Activated naive CD8-positive, alpha-beta T cell treated with anti-CD3 and anti-CD28 coated beads for 36 hours (primary cell): ENCODE measurements at places on chromosomes 12 and 14.

DNA sequence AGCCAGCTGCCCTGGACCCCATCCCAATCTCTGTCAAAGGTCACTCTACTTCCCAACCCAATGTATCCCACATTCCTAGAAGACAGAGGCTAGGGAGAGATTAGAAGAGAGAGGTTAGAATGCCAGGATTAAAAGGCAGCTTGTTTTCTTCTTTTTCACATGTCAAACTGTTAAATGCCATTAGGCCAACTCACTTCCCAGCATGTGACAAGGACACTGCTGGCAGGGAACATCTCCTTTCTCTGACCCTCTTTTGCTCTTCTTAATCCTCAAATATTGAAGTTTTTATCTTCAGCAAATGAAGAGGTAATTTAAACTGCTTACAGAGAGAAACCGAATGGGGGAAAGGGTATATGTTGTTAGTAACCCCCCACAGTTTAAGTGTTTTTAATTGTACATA, 89.1 kb downstream of the BBS10 start:
- DNase-seq = no peak

DNA sequence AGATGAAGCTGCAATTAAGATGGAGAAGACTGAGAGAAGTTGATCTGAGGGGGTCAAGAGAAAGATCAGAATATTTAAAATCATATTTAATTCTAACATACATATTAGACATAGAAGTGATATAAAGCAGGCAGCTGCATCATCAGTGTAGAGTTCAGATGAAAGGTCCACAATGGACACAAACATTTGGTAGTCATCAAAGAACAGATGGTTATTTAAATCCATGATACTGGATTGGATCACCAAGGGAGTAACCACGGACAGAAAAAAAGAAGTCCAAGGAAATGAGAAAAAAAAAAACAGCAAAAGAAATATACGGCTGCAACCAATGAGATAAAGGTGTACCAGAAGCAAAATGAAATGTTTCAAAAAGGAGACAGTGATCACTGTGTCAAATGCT, 20.1 kb downstream of the NOVA1 start:
- no peak for DNase-seq

- peak; percentile 63 for DNase-seq
Measured at GRCh38 chr12:26126340-26127284, 1.8 kb upstream of the BHLHE41 start.

DNA sequence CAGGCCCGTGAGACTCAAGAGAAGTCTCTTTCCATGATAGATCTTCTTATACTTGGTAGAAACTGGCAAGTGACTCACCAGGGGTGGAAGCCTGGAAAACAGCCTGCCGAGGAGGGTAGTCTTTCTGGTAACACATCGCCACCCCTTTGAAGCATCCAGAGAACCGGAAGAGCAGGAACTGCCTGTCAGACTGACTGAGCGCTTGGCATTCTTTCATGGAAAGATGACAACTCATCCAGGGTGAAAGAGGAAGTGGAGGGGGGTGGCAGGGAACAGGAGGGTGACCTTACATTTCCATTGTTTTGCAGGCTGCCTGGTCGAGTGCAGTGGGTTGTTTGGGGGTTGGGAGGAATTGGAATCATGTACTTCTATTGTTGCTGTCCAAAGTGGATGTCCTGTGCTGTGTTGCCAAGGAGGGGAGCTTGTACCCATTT, 34.5 kb downstream of the PRKCH start:
- peak; percentile 70 for DNase-seq

DNA sequence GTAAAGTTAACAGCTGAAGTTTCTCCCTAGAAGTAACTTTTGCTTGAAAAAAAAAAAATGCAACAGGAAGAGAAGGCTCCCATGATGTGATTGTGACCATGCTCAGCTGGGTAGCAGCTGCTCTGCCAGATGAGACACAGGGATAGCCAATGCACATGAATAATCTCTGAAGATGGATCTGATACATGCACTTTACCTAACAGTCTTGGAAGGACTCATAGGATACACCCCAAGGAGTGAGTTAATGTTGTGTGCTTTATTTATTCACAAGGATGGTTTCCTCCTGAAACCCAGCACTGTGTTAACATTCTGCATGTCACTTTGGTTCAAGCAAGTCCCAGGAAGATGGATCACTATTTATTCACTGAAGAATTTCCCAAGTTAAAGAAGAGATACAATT, 46.5 kb downstream of the NDUFA12 start:
- no peak for DNase-seq

GRCh38 chr12:113208041-113208934, 13.0 kb upstream of the TPCN1 start:
- DNase-seq = peak; percentile 71

GRCh38 chr12:111349748-111350520, 19.0 kb downstream of the PHETA1 start:
- DNase-seq = no peak

DNA sequence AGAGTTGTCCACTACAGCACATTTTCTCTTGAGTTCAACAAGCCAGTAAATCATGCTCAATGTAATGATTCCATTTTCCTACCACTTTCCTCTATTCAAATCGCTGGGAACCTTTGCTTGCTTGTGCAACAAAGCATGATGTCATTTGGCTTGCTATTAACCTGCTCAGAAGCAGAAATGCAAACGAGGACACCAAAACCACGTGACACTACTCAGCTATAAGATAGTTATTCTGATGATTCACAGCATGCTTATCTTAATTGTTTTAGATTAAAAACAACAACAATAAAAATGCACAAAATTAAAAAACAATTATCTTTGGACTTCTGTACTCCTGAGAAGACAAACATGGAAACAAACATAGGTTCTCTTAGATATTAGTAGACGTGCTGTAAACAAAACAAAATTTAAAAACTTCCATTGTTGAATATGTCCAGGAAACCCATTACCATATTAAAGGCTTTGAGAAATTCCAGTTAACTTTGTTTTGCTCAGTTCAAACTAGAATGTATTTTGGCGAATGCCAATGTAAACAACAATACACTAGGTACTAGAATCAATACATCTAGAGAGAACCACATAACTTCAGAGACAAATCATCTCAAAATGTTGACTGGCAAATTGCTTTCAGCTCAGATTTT, 77.5 kb upstream of the KRAS start:
- DNase-seq = no peak

GRCh38 chr12:64883264-64884163, 59.1 kb downstream of the TBC1D30 start:
- DNase-seq = no peak

GRCh38 chr12:27534060-27534764, 10.2 kb downstream of the PPFIBP1 start:
- peak; percentile 53 for DNase-seq

- DNase-seq = no peak
Measured at GRCh38 chr12:105420046-105420445, 89.6 kb downstream of the C12orf75 start.

GRCh38 chr12:49533331-49533730, 5.5 kb upstream of the KCNH3 start:
- no peak for DNase-seq

- DNase-seq = no peak
Measured at GRCh38 chr14:69979882-69980281, 100.7 kb downstream of the SMOC1 start.

- DNase-seq = no peak
Measured at GRCh38 chr12:42893803-42894202, 304.3 kb upstream of the PRICKLE1 start.

GRCh38 chr14:74882103-74882920, 596 bp downstream of the DLST start:
- peak; percentile 63 for DNase-seq

GRCh38 chr12:132279184-132279889, 50.1 kb downstream of the GALNT9 start:
- DNase-seq = no peak

GRCh38 chr12:129305851-129306250, 452.6 kb downstream of the GLT1D1 start:
- no peak for DNase-seq

GRCh38 chr12:92657770-92658169, 45.0 kb upstream of the PLEKHG7 start:
- no peak for DNase-seq

DNA sequence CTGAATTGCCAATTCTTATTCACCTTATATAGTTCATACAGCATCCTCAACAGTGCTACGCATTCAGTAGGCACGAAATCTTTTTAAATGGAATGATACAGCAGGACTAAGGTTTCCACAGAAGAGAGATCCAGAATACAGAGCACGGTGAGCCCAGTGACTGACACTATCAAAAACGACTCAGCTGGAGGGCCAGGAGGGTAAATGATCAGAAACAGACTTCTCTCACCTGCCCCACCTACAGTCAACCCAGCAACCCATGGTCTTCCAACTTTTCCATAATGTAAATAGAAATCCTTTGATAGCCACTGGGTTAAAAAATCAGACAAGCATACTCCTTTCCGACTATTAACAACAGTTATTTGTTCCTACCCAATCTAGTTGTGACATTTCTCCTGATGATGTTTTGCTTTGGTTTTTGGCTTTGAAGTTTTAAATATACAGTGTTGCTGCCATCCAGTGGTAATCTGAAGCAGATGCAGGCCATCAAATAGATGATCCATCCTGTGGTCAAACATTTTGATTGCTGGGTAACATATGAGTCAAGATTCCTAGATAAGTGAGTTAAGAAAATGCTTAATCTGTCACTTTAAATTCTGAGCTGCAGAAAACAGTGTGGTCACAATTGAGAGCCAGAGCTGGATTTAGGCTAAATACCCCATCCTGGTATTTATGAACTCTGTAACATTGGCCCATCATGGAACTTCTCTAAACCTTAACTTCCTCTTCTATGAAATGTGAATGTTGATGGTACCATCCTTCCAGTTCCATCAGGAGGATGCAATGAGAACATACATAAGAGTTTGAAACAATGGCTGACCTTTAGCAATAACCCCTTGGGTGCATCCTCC, 42.0 kb downstream of the GPHB5 start:
- no peak for DNase-seq

- no peak for DNase-seq
Measured at GRCh38 chr12:71474791-71475190, 35.2 kb downstream of the LGR5 start.

DNA sequence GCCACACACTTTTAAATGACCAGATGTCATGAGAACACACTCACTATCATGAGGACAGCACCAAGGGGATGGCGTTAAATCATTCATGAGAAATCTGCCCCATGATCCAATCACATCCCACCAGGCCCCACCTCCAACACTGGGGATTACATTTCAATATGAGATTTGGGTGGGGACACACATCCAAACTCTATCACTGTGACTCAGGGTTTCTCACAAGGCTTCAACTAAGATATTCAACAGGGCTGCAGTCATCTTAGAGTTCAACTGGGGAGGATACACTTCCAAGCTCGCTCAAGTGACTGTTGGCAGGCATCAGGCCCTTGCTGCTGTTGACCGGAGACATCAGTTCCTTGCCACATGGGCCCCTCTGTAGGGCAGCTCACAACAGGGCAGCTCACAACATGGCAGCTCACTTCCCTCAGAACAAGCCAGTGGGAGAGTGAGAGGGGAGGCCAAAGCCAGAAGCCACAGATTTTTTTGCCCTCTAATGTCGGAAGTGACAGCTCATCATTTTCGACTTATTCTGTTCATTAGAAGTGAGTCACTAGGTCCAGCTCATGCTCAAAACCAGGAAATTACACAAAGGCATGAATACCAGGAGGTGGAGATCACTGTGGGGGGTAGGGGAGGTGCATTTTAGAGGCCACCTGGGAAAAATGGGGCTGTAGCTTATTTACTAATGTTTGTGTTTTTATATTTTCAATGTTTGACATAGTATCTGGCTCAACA, 50.8 kb upstream of the PTHLH start:
- no peak for DNase-seq

DNA sequence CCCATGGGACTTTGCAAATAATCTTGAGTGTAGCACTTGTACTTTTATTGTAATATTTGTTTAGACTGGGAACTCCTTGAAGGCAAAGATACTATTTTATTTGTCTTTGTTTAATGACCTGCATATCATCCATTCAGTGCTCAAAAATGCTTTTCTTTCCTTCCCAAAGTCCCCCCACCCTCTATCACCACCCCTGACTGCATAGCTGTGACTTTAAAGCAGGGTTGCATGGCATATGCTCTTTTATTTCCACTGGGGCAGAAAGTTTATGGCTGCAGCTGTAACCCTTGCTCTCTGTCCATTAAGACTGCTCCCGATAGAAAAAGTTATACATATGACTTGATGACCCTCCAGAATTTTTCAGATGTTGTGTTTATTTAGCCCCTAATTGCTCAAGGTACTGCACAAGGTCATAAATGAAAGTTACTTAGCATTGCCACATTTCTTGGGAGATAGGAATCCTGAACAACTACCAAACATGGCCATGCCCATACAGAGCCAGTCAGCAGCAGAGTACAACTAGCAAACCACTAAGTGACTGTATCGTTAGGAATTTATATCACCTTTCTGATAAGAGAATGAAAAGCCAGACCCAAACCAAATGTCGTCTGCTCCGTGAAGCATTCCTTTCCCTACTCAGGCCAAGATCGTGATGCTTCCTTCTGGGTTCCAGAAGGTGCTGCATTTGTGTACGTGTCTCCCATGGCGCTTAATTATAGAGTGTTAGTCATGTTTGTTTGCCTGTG, 114.3 kb downstream of the DIP2B start:
- no peak for DNase-seq

DNA sequence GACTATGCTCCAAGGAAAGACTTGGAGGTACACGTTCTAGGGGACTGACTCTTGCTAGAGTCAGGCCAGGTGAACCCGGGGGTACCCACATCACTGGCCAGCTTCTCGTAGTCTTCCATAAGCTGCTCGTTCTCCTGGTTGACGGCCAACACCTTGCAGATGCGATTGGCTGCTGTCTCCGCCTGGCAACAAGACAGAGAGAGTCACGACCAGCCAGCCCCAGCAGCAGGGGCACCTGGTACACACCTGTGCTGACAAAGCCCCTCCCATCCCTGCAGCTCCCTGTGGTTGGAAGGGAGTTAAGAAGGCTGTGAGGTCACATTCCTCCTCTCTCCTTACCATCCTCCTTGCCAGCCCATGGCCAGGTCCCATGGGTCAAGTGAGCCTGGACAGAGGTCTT, 85.5 kb downstream of the ACTN1 start:
- DNase-seq = no peak

- DNase-seq = no peak
Measured at GRCh38 chr12:115767916-115768315, 509.6 kb downstream of the MED13L start.

DNA sequence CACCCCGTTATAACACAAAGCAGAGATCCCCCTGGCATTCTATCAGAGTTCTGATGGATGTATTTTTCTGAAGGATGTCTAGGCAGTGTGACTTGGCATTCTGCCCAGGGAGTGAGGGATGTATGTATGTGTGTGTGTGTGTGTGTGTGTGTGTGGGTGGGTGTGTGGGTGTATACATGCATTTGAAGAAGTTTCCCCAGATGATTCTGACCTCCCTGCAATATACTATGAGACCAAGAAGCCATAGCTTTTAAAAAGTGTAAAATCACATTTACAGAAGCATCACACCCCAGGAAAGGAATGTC, 59.7 kb upstream of the NAP1L1 start:
- peak; percentile 14 for DNase-seq

- DNase-seq = no peak
Measured at GRCh38 chr12:105431537-105432100, 101.1 kb downstream of the C12orf75 start.
